ENCODE measurements at places on chromosomes 11 and 22.
A peak's percentile ranks its signal among the peaks of the same experiment; 100 is the strongest.

- DNase-seq: no peak
Measured at GRCh38 chr22:28933321-28933720, 49.9 kb downstream of the ZNRF3 start.

GRCh38 chr11:130761560-130762220 is 154.6 kb downstream of the SNX19 start:
- no peak for DNase-seq

- no peak for DNase-seq
Measured at GRCh38 chr11:95465887-95466286, 234.9 kb upstream of the SESN3 start.

- no peak for DNase-seq
Measured at GRCh38 chr11:17572359-17572690, 25.3 kb downstream of the OTOG start.

DNA sequence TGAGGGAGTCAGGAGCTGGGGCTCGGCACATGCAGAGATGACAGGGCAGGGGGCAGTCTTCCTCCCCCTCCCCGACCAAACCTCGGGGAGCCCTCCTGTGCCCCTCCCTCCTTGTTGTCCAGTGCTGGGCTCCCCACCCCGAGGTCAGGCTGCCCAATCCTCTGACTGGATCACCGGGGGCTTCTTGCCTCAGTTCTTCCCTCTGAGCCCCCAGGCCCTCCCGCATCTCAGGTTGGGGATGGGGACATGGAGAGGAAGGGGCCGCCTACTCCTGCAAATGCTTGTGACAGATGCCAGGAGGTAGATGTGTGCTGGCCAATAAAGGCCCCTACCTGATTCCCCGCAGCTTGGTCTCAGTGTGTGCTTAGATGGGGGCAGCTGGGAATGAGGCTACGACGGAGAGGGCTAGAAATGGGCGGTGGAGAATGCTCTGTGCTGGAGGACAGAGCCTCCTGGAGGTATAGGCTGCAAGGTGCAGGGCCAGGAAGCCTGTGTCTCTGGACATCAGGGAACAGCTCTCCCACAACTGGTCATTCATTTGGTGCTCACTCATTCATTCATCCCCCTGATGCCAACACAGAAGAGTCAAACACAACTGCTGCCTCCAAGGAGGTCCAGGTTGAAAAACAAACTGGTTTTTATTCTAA is 8.4 kb downstream of the RHBDD3 start:
- no peak for DNase-seq

DNA sequence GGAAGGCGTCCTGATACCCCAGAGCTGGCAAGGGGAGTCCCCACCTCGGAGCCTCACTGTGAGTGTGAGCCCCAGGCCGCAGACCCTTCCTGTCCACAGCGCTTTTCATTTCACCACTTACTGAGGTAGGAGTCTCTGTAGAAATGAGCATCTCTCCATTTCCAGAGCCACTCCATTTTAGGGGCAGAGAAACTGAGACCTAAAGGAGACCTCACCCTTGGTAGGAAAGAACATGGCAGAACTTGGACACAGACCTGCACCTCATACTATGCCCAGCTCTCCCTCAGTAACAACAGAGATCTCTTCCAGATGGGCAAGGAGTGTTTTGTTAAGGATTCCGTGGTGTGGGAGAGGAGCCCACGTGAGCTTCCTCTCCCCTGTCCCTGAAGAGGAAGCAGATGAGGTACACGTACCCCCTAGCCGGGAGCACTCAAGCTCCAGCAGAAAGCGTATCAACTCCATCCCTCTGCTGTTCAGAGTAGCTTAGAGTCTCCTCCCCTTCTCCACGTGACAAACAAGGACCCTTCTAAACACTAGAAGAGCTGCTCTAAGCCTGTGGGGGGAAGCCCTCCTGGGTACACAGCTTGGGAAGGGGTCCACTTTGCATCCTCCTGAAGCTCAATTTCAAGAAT is 532 bp upstream of the VSIG2 start:
- no peak for DNase-seq

- DNase-seq: no peak
Measured at GRCh38 chr11:71383461-71383860, 64.7 kb downstream of the DHCR7 start.

GRCh38 chr11:30218278-30218677 is 12.5 kb upstream of the FSHB start:
- DNase-seq: no peak

DNA sequence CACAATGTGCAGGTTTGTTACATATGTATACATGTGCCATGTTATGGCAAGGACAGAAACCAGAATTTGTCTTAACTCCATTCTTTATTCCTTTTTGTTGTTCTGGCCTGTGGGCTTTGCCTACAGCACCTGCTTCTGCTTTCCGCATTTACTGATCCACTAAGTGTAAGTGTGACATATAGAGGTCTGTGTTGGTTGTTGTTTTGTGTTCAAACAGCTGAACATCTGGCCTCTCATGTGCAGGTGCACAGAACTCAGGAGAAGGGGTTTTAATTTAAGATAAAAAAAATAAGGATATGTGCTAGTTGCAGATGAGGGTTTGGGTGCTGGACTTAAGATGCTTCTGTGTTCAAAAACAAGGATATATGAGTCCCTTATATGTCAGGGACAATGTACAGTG is 85.8 kb upstream of the RAG2 start:
- DNase-seq: no peak

DNA sequence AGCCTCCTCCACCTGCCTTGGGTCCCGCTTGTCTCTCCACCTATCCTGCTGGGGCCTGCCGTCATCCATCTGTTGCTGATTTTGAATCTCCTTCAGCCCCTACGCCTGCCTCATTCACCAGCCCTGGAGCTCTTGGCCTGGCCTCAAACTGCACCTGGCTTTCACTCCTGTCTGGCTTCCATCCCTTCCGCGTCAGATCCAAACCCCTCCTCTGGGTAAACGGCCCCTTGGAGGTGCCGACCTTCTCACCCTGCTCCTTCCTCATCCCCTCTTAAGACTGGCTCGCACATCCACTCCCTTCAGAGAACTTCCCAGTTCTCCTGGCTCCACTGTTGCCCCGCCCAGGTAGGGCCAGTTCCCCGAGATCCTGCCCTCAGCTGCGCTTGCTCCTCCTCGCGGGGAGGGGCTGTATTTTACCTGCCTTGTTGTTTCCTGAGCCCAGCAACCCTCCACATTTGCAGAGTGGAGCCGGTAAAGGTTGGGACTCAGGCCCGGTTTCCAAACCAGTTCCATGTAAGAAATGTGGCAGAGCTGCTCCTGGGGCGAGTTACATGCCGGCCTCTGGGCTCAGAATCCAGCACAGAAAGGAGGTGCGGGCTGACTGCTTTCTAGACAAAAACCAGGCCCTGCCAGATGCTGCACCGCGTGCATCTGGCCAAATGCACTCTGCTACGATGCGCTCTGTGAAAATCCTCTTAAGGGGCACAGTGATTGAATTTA is 13.9 kb upstream of the SHANK2 start:
- DNase-seq: no peak

DNA sequence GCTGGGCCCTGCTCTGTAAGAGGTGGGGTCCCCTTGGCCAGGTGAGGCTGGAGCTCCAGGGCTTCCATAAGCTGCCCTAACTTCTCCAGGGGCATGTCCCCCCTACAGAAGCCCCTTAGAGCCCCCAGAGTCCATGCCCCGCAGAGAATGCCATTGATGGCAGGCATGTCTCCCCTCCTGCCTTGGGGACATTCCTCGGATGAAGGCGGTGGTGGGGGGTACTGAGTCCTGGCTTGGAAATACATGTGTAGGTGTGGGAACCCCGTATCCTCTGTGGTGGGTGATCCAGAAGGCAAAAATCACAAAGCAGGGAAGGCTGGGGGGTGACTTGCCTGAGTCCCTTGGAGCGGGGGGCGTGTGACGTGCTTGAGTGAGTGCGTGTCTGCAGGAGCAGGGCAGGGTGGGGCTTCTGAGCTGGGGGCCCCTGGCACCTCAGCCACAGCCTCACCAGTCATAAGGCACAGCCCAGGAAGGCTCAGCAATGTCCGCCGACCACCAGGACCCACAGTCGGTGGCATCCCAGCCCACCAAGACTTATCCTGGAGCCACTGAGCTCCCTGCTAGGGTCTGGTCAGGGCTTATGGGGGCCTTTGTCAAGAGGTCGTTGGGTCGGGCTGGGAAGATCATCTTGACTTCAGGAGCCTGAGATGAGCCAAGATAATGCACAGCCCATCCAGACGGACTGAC is 69.8 kb upstream of the KCNQ1OT1 start:
- no peak for DNase-seq

- DNase-seq: no peak
Measured at GRCh38 chr11:35878741-35879140, 65.1 kb upstream of the LDLRAD3 start.

DNA sequence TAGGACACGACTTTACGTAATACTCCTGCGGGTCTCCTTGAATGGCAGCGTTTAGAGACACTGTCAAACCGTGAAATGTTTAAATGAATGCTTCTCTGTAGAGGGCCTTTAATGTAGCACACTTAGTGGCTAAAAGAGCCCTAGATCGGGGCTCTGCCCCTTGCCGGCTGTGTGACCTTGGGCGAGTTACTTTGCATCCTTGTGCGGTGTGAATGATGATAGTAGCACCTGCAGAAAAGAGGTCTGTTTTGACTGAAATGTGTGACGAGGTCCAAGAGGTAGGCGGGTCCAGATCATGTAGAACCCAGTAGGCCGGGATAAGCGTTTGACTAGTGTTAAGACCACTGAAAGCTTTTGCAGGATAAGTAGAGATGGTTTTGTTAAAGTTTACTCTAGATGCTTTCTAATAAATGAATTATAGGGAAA is 866 bp downstream of the MED17 start:
- DNase-seq: no peak

- DNase-seq: no peak
Measured at GRCh38 chr11:27319072-27319471, 43.9 kb downstream of the CCDC34 start.

DNA sequence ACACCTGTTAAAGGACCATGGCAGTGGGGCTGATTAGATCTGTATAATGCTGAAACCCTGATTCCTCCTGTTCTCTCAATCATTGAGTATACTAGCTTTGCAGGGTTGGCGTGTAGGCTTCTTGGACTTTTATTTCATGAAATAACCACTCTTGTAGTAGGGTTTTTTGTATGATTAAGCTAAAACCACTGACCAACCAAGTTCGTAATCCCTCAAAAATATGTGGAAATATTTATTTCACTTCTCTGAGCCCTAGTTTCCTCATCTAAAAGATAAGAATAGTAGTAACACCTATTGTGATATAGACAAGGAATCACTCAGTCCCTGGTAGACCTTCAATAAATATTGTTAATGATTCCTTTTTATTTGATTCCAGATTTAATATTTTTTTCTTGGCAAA is 4.2 kb downstream of the API5 start:
- no peak for DNase-seq

- no peak for DNase-seq
Measured at GRCh38 chr11:128965485-128965884, 22.8 kb upstream of the TP53AIP1 start.

DNA sequence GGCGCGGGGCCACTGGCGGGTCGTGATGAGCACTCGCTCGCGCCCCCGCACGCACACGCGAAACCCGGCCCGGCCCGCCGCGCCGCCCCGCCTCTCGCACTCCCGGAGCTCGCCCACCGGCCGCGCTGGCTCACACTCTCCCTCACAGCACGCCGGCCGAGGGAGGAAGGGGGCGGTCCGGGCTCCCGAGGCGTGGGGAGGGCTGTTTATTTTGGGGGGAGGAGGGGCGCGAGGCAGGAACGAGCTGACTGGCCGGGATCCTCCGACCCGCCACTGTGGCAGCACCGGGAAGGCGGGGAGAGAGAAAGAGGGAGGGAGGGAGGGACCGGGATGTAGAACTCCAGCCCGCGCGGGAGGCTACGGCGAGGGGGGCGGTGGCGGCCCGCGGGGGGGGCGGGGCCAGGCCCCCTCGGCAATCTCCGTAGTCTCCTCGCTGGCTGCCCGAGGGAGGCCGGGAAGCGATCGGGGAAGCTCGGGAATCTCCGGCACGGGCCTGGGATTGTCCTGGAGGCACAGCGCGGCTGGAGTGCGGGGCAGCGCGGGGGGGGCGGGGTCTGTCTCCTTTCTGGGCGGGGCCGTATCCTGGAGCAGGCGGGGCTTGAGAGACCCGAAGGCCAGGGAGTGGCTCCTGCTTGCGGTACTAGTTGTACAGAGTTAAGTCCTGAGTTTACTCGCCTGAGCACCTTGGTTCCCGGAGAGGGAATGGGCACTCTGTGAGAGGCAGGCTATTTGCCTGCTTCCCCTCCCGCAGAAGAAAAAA is at the start of gene RBFOX2:
TSS of gene RBFOX2 (minus strand) at position 179 of the 760 bp plus-strand sequence. CDS start 399 bp downstream, outside the sequence.
- peak; percentile 95 for DNase-seq

- no peak for DNase-seq
Measured at GRCh38 chr11:73365352-73366264, 10.6 kb upstream of the RELT start.

DNA sequence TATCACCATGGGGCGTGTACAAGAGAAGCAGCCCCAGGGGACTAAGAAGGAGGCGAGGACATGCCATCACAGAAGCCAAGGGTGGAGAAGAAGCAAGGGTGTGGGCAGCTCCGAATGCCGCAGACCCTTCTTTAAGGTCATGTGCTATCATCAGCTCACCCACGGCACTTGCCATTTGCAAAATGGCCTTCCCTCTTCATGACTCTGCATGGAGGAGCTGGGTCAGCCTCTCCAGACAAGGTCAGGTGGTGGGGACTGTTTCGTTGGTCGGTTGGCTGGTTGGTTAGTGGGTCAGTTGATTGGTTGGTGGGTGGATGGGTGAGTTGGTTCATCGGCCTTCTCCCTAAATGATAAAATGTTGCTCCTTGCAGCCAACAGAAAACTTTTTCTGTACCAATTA is 622.5 kb downstream of the TBC1D22A start:
- no peak for DNase-seq

DNA sequence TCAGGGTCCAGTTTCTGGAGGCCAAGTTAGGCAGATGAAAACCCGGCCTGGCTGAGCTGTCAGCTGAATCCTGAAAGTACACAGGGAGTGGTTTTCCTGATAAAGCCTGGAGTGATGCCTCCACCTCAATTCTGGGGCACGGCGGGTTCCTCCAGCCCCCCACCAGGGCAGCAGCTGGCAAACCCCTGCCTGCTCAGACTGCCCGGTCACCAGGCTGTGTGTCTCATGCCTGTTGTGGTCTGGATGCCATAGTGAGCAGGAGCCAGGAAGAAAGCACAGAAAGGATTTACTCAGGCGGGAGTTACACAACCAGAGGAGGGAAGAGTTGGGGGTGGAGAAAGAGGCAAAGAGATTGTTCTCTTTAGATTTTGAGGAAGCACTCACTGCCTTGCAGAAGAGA is 119.9 kb upstream of the RASSF10 start:
- DNase-seq: peak; percentile 32

DNA sequence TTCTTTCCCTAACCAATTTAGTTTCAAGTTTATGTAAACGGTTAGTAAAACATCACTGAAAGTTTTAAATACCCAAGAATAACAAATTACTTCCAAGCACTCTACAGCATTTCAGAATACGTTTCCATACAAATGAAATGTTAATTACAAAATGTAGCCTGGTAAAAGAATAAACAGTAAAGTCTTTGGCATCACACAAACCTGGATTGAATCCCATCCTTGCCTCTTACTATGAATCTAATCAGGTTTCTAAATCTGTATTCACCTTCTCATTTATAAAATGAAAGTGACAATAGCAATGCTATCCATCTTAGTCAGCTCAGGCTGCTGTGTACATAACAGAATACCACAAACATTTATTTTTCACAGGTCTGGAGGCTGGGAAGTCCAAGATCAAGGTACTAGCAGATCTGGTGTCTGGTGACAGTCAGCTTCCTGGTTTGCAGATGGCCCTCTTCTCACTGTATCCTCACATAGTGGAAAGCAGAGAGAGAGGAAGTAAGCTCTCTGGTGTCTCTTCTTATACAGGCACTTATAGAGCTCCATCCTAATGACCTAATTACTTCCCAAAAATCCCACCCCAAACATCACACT is 19.2 kb downstream of the FAM168A start:
- DNase-seq: no peak
